Activated CD4-positive, alpha-beta T cell treated with anti-CD3 and anti-CD28 coated beads, Interleukin-2, amount 50 U/mL, for 48 hours (primary cell): ENCODE measurements at places on chromosomes 16 and 17.

- DNase-seq, result no peak
These were observed 2.9 kb upstream of the IFI35 start for GRCh38 chr17:43003542-43004172.

- DNase-seq, result no peak
These were observed 4.2 kb upstream of the GNA13 start for GRCh38 chr17:65060631-65061254.

GRCh38 chr16:75256059-75256571, 4.7 kb upstream of the BCAR1 start:
- no peak for DNase-seq

GRCh38 chr16:68784721-68785120, 47.6 kb downstream of the CDH1 start:
- DNase-seq, result no peak

DNA sequence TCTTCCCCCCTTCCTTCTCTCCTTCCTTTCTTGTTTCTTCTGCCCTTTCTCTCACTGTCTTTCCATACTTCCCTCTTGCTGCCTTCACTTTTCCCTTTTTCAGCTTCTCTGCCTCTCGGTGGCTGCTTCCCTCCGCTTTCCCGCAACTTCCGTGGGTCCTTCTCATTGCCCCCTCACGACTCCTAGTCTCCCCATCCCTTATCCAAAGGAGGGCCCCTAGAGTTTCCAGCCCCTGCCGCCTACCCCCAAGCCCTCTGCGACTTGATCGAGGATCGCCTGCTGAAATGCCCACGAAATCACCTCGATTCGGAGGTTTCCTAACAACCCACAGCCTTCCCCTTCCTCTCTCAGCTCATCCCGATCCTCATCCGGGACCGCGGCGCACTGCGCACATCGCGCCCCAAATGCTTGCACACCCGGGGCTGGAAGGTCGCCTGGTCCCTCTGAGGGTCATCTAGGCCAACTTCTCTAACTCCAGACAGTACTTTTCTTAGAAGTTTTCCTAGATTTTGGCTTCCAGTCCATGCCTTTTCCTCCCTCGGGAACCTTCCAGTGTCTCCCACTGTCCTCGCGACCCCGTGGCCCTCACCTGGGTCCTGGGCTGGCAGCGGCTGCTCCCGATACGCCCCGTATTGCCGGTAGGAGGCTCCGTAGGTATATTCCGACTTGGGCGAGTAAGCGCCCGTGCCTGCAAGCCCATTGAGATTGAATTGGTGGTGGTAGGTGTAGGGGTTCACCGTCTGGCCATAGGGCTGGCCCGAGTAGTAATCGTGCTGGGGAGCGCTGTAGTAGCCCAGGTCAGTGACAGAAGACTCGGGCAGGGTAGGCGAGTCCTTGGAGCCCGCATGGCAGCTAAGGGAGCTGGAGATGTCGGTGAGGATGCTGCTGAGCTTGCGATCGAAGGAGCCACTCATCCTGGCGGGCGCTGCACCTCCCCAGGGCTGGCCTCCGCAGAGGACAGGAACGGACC, 654 bp downstream of the DLX3 start:
- DNase-seq, result peak; percentile 24

DNA sequence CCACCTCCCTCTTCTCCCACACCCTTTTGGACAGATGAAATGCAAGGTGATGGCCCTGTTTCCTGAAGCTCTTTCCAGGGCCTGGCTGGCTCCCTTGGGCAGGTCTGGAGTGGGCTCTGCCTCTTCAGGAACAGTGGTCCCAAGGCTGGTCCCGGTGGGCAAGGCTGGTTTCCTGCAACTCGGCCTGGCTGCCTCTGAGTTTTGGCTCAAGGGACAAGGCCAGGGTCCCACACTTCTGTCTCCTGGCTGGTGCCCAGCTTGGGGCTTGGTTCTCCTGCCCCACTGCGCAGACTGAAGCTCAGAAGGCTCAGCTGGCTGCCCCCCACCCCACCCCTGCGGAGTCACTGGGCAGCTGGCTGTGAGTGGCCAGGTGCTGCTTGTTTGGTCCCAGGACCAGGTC, 3.8 kb upstream of the ACTG1 start:
- DNase-seq, result no peak

DNA sequence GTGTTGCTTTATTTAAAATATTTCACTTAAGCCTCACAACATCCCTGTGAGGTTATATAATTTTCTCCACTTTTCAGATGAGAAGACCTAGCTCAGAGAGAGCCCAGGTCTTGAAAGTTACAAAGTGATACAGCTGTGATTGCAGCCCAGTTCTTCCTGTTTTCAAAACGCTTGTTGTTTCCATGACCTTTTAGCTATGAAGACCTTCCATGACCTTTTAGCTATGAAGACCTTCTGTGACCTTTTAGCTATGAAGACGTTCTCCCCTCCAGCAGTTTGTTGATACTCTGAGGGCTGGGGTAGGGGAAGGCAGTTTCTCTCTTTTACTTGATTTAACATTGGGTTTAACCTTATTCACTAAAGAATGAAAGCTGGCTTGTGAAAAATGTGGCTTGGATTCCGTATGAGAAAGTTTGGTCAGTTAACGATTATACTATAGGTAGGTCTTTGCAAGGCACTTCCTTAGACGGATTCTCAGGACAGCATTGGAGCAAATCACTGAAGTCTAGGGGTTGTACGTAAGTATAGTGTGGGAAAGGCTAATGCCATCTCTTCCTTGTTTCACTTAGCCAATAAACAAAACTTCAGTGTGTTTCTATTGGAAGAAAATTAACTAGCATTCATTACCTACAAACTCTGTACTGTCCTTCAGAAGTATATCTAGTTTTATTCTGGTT, 20.7 kb downstream of the PHKB start:
- no peak for DNase-seq

- DNase-seq, result no peak
These were observed 15.3 kb downstream of the SLC13A2 start for GRCh38 chr17:28488533-28489276.

- no peak for DNase-seq
These were observed 12.7 kb downstream of the CYGB start for GRCh38 chr17:76524598-76525512.

- DNase-seq, result no peak
These were observed 56.3 kb downstream of the LMF1 start for GRCh38 chr16:914440-914839.

DNA sequence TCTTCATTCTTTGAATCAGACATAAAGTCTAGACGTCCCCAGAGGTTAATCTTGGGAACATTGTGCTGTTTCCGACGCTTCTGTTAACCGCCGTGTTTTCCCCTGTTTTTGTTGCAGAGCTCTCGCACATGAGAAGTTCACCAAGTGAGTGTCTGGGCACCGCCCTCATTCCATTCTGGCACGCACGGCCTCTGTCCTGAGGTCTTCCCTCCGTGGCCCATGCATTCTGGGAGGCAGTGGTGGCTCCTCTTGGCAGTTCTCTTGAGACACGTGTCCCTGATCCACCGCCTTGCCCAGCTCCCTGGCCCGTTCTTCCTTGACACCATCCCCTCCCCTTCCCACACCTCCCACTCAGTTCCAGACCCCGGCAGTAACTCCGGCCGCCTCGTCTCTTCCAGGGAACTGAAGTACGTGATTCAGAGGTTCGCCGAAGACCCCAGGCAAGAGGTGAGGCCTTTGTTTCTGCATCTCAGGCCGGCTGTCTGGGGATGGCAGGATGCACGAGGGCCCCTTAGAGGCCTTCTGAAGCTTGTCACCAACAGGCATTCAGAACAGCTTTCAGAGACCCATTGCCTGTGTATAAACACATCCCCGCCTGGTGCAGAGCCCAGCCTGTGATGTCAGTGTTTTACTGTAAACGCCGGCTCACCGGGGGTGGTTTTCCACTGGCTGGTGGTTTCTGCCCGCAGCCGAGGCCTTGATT, 85.9 kb upstream of the PLCG2 start:
- DNase-seq, result no peak

- DNase-seq, result no peak
These were observed 6.7 kb downstream of the CLEC19A start for GRCh38 chr16:19292186-19292585.

DNA sequence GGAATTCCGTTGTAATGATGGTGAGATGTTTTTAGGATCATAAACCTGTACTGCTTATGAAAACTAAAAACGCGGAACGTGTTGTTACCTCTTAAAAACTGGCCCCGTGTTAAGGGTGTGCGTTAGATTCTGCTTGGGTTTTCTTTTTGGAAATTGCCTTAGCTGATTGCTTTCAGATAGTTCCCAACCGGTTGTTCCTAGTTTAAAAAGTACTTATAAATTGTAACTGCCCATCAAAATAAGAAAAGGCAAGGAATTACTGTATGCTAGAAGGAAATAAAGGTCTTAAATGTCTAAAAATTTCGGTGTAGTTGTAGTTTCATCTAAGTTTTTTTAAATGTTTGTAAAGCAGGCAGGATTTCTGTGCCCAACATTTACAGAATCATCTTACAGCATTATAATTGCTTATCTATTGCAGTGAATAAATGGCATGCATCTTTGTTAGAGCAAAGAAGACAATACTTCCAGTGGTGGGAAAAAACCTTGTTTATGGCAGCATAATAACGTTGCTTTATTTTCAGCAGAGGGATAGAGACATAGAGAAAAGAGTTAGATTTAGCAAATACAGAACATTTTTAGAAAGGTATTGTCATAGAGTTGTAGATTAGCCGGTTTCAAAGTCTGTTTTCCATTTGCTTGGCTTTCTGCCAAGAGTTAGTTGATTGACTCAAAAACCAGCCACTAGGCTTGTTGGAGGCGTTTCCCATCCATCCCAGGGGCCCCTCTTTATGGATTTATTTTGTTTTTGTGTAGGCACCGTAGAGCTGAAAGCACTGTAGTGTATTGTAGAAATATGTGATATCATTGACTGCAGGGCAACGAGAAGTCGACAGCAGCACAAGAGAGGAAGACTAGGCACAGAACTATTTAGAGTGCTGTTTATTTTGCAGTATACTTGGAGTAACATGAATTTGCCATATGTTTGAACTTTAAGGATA, 1.7 kb downstream of the PPM1D start:
- DNase-seq, result peak; percentile 40

DNA sequence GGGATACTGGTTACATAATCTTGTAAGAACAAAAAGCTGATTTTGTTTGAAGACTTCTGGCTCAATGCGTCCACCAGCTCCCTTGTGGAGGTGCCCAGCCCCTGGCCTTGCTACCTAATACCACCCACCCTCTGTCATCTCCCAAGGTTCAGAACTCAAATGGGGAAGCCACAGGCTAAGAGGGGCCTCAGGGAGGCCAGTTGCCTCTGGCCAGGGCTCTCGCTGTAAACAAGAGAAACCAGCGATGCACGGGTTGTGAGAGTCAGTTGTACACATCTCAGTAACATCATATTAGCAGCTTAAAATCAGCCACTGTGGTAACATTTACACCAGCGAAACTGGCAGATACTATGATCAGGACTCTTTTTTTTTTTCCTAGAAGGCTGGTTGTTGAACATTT, 6.0 kb downstream of the TEKT5 start:
- DNase-seq, result no peak

GRCh38 chr17:18257982-18258355, 569 bp downstream of the FLII start:
- peak; percentile 68 for DNase-seq

- peak; percentile 98 for DNase-seq
These were observed at the start of gene BAIAP2 for GRCh38 chr17:81034779-81035520. Gene BAIAP2 (plus strand): TSS chr17:81035151. CDS start chr17:81035255, 104 bp downstream.

GRCh38 chr17:32769846-32770245, 107.1 kb downstream of the MYO1D start:
- DNase-seq, result no peak
